ENCODE measurements at places on chromosomes 2 and 18.

DNA sequence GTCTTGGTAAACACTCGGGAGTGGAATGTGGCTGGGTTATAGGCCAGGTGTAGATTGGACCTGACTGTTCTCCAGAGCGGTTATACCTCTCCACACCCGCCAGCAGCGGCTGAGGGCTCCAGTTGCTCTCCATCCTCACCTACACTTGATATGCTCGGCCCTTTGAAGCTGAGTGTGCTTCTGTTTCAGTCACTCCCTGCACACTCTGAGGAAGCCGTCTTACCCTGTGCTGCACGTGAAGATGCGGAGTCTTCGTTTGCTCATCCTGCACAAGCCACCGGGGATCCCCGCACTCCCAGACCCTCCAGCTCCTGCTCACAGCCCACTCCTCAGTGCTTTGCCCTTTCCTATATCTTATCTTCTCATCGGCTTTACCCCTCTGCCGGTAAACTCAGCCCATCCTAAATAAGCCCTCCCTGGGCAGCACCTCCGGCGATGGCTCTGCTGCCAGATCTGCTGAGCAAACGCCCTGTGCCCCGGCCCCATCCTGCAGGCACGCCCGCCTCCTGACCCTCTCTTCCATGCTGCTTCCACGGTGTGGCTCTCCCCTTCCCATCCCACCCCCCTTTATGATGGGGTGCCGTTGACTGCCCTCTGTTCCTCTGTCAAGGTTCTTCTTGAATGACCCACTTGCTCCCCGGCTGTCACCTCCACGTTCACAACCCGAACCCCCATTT is 47.3 kb upstream of the ODC1 start:
- DNase-seq: no peak

DNA sequence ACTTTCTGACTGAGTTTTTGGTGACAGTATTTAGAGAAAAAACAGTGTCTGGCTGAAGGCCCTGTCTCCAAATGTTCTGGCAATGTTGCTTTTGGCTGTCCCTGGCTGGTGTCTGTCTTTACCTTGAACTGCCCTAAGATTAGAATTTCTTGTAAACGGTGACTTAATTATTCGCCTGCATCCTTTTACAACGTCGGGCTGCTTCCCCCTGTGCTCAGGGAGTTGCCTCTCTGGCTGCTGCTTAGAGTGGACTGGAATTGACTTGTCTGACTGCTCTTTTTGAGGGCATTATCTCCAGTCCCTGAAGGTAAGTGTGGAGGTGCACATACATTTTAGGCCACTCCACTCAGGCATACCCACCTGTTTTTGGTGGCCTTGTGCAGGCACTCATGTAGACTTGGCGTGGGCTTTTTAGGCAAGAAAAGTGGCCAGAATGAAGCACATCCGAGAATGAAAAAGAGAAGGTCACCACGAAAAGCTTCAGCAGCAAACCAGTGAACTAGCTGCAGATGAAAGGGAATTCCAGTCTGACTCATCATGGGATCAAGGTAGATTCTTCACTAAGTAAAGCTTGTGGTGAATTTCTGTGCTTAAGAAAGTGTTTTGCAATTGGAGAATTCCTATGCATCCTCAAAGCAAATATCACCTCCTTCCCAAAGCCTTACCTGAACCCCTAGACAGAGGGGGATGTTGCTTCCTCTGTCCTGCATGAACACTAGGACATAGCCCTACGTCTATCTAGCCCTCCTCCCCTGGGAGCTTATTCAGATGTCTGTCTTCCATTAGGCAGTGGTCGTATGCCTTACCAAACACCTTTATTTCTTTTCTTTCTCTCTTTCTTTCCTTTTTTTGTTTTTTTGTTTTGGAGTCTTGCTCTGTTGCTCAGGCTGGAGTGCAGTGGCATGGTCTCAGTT is 230.3 kb upstream of the TRIB2 start:
- DNase-seq: no peak

DNA sequence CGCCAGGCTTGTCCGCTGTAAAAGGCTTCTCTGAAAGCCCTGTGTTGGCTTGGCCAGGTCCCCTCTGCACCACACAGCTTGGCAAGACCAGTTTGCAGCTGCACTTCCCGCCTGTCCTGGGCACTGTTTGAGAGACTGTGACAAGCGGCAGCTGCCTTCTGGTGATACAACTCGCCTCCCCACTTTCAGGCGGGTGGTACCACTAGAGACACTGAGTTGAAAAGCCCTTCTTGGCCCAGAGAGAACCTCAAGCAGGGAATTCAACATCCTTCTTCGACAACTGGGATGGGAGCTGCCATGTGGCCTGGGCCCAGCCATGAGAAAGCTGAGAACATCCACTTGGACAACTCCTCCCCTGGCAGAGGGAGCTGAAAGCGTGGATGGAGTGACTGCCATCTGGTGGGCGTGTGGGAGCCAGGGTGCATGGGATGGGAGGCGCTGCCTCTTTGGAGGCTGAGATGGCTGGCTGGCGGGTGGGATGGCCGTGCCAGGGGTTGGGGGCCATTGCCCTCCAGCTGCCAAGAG is 125.5 kb upstream of the REV1 start:
- no peak for DNase-seq

DNA sequence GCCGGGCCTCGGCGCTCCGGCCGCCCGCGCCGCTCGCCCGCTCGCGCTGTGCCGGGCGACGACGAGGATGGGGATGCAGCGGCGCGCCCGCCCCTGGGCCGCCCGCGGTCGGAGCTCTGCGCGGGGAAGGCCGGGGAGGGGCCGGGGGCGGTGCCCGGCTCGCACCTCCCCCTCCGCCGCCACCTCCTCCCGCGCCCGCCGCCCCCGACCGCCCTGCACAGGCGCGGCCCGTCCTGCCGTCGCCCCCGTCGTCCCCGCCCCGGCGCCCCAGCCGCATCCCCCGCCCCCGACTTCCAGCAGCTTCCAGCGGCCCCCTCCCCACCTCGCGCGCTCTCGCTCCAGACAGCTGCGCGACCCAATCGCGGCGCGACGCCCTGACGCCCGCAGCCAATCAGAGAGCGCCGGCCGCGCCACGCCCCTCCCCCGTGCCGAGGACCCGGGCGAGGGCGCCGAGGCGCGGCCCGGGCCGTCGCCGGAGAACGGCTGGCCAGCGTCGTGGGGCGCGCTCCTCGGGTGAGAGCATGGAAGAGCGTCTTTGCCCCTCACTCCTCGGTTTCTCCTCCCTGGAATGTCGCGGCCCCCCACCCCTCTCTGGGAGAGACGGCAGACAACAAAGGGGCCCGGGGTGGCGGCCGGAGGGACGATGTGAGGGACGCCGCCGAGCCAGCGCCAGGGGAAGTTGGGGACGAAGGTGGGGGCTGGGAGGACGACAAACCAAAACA is at the start of gene MBOAT2:
MBOAT2 (minus strand) TSS at position 69 of the 722 bp plus-strand sequence. CDS start 70 bp downstream, outside the sequence.
- DNase-seq: peak; percentile 39

- no peak for DNase-seq
Observed at GRCh38 chr2:52034706-52035105, 1002.8 kb upstream of the NRXN1 start.

- no peak for DNase-seq
Observed at GRCh38 chr2:110105608-110106467, 9.8 kb downstream of the MALL start.

- DNase-seq: no peak
Observed at GRCh38 chr2:128258218-128258617, 60.5 kb downstream of the HS6ST1 start.

GRCh38 chr2:124437811-124438210 is 412.7 kb downstream of the CNTNAP5 start:
- no peak for DNase-seq

DNA sequence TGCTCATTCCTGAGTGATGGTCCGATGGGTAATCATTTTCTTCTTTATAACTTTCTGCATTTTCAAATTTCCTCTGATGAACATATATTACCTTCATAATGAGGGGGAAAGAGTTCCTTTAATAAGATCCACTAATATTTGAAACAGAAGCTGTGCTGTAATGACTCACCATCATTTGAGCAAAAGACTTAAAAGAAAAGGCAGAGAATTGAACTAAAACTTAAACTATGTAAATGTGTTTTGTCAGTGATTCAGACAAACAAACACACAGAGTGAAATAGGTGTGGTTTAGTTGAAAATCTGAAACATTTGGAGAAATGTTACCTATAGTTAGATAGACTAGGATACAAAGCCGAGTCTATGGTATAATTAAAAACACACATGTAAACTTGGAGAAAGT is 209.6 kb downstream of the STK39 start:
- no peak for DNase-seq

DNA sequence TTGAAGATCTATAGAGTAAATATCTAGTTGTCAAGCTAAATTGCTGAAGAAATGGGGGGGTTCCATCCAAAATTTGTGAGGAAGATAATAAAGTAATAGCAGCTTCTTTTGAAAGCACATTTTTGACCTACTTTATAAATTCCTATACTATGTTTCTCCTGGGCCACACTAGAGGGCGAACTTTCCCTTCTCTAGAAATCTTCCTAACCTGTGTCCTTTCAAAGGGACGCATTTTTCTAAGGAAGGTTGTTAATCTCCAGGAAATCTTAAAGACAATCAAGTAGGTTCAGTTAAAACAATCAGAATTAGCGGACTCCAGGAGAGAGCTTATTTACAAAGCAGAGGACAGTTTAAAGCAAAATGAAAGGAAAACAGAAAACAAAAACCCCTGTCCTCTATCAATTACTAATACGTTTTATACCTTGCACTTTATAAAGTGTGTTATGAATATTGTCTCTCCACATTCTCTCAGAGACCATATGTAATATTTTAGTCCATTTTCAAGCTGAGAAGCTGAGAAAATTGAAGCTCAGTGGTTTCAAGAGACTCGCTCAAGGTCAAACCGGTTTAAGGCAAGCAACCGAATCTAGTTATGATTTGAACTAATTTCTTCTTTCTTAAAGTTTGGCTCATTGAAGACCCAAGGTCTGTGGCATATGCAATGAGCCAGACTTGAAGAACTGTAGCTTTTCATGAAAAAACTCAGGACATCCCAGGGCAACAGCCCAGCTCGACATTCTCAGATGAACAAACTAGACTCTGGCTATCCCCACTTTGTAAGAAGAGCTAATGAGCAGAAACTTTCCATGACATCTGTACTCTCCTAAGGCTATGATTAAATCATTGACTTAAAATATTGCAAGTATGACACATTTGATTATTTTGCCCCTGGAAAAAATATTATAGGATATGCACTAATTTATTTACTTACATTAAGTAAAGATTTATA is 273.6 kb downstream of the PAX3 start:
- DNase-seq: no peak

DNA sequence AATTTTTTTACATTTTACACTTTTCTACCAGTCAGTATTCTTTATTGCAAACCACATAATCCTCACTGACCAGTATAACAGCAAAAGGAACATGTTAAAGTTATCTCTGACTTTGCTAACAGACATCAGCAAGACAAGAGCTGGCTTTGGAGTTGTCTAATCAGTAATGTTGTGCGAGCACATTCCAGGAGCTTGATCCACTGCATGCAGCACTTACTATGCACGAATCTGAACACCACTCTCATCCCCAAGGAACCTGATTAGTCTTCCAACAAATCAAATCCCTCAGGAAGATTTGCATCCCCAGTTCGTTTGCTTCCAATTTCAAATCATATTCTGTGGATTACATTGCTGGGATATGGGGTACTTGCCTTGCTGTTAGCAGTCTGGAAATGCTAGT is 269.3 kb upstream of the EPC2 start:
- no peak for DNase-seq

DNA sequence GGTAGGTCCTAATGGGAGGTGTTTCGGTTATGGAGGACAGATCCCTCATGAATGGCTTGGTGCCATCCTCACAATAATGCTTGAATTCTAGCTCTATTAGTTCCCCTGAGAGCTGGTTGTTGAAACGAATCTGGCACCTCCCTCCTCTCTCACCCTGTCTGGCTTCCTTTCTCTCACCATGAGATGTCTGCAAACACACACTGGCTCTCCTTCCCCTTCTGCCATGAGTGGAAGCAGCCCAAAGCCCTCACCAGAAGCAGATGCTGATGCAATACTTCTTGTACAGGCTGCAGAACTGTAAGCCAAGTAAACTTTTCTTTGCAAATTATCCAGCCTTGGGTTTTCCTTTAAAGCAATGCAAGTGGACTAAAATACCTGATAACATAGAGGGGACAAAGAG is 86.6 kb downstream of the RND3 start:
- no peak for DNase-seq

- no peak for DNase-seq
Observed at GRCh38 chr2:69755862-69756467, 14.0 kb downstream of the ANXA4 start.

DNA sequence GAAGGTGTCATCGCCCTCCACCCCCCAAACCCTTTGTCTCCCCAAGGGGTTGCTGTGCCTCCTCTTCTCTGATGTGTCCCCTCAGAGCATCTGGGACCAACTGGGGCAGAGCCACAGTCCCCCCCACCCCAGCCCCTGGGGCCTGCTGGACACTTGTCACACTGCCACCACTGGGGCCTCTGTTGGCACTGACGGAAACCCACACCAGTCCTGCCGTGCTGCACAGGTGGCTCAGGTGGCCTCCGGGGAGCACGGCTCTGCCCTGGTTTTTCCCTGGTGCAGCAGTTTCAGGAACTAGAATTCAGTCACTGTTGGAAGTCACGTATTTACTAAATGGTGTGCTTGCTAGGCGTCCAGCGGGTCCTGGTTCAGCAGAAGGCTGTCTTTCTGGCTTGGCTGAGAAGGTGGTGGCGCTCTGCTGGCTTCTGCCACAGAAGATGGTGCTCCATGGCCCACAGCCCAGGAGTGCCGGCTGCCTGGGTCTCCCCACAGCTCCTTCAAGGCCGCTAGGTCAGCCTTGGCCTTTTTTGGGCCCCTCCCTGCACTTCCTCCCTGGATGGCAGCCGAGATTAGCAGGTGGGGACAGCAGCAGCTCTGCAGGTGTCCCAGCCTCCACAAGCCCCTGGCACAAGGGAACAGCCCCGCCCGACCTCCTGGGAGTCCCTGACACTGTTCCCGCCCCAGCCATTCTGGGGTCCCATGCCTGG is 18.6 kb upstream of the KLHL30 start:
- DNase-seq: no peak

- DNase-seq: no peak
Observed at GRCh38 chr2:172454404-172455120, 27.2 kb downstream of the ITGA6 start.

DNA sequence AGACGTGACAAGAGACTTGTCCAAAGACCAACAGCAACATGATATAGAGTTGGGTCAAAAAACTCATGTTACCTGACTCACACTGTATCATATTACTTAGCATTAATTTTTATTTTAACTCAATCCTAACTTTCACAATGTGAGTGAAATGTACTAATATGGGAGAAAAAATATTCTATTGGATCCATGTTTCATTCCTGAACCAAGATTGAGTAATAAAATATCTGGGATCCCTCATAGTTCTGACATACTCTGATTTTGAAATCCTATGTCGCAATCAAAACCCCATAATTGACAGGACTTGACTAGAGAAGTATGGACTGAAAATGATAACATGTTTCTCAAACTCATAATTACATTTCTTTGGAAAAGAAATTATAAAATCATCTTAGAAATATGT is 190.4 kb downstream of the RIT2 start:
- no peak for DNase-seq

GRCh38 chr18:23550898-23551297 is 35.4 kb downstream of the NPC1 start:
- DNase-seq: no peak
